Osteocyte (in vitro differentiated cells): ENCODE measurements at places on chromosomes 7 and 10. TPM values are rescaled to one million over a fixed set of nuclear protein-coding genes. Genes with fewer than 3 reads are reported as not detected.

TUBB8 gene
- not detected in 2 replicates for total RNA-seq

AKR1C3 gene
- 0.89 TPM in 1 of 2 replicates, not detected in the other for total RNA-seq

NPC1L1 gene
- total RNA-seq, result not detected in 2 replicates

HTR5A gene
- total RNA-seq, result not detected in 2 replicates

TMEM229A gene
- total RNA-seq, result not detected in 2 replicates

LIPN gene
- total RNA-seq, result not detected in 2 replicates

DKK1 gene
- 23.9 and 27.8 TPM in 2 replicates for total RNA-seq

C10orf105 gene
- not detected in 2 replicates for total RNA-seq

ELAPOR2 gene
- 23.6 and 25.7 TPM in 2 replicates for total RNA-seq

SLC18A2 gene
- total RNA-seq, result not detected in 2 replicates

CDC14C gene
- total RNA-seq, result not detected in 2 replicates

PRKG1 gene
- total RNA-seq, result 10.5 and 10.8 TPM in 2 replicates

SUV39H2 gene
- 8.2 and 9.8 TPM in 2 replicates for total RNA-seq

FAM221A gene
- total RNA-seq, result 4.0 TPM in 2 replicates

CCT6A gene
- total RNA-seq, result 107 and 109 TPM in 2 replicates

CYREN gene
- 38.6 and 39.1 TPM in 2 replicates for total RNA-seq
